HuH-7.5 (cell line): ENCODE measurements at places on chromosomes 3 and 15.

GRCh38 chr15:66461917-66462316, 35.6 kb downstream of the SNAPC5 start:
- DNase-seq = no peak

- DNase-seq = no peak
These were observed 705.8 kb downstream of the NR2F2 start for GRCh38 chr15:97036301-97036700.

GRCh38 chr3:14358426-14359211, 43.8 kb upstream of the SLC6A6 start:
- no peak for DNase-seq

DNA sequence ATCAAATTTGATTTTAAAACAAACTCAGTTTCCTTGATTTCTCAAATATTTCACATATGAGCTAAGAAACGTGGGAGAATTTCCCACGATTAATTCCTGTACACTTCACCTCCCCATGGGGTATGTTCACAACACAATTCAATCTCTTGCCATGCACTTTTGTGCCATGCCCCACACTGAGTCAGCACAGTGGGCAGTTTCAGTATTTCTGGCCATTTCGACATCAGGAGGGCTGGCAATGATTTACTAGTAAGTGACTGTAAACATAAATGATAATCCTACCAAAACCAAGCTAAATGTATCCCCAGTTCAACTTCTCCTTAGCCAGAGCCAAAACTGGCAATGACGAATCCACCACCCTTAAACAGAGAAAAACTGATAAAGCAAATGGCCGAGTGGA, 293.6 kb downstream of the FGF12 start:
- peak; percentile 20 for DNase-seq

GRCh38 chr15:64014995-64015394, 31.3 kb downstream of the DAPK2 start:
- no peak for DNase-seq

- no peak for DNase-seq
These were observed 31.6 kb upstream of the TIMP4 start for GRCh38 chr3:12190221-12190807.

DNA sequence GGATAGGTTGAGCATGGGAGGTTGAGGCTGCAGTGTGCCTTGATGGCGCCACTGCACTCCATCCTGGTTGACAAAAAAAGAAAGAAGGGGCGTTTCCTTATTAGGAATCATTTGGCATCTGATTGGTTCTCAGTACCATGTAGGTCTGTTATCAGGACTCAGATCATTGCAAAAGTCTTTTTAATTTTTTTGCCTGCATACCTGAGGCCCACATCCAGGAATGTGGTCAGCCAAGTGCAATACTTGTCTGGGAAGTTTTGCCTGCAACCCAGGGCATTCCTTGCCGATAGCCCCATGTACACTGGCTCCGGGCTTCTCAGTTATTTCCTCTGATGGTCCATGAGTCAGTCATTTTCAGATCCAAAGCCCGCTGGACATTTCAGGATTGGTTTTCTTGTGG, 50.1 kb upstream of the CRTC3 start:
- no peak for DNase-seq

GRCh38 chr3:42300013-42300412, 34.0 kb upstream of the CCK start:
- peak; percentile 20 for DNase-seq

DNA sequence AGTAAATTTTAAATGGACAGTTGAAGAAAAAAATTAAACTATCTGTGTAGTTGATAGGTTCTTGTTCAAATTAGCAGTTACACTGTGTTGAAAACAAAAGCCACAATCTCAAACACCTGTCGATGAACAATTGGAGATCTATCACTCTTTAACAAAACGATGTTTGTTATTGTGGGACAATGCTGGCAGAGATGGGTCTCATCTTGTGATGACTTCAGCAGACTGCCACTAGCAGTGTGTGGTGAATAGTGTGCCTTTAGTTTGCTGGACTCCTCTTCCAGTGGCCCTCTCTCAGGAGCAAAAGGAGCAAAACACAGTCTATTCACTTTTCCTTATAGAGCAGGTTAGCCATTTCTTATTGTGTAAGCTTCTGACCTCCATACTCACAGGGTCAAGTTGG, 14.7 kb upstream of the TRIM59 start:
- DNase-seq = no peak

DNA sequence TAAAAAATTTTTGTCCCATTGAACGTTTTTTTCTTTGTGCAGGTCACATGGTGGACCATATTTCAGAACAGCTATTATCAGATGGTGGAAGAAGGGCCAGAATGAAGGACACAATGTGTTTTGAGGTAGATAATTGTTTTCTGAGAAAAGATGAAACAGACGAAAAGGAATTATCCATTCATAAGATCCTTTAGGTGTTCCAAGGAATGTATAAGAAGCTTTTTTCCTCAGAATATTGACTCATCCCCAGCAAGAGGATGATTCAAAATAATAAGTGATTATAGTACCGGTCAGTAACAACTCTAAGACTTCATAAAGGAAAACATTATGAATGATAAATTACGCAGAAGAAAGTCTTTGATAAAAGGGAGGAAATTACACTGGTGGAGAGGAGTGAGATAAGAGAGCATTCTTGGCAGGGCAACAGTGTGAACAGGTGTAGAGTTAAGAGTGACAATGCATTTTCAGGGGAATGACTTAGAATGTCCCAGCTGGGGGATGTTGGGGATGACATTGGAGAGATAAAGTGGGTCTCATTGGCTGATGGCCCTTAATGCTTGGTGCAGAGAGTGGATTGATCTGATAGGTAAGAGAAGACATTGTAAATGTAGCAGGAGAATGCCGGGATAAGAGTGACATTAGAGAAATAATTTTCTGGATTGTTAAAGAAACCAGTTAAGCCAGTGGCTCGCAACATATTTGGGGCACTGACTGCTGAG, 27.0 kb upstream of the AQP9 start:
- no peak for DNase-seq

GRCh38 chr3:36214460-36214859, 165.8 kb upstream of the STAC start:
- no peak for DNase-seq

GRCh38 chr3:79264892-79265291, 502.9 kb downstream of the ROBO1 start:
- DNase-seq = no peak

DNA sequence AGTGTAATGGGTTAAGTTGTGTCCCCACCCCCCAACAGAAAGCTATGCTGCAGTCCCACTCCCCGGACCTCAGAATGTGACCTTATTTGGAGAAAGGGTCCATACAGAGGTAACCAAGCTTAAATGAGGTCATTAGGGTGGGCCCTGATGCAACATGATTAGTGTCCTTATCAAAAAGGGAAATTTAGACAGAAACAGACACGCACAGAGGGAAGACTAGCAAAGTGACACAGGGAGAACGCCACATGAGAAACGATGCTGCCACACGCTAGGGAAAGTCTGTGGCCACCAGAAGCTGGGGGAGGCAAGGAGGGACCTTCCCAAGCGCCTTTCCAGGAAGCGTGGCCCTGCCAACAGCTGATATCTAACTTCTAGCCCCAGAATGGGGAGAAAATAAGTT, 65.4 kb downstream of the RPN1 start:
- no peak for DNase-seq

- DNase-seq = no peak
These were observed 133.1 kb upstream of the LRRN1 start for GRCh38 chr3:3665961-3666640.

- no peak for DNase-seq
These were observed 677.5 kb downstream of the ZPLD1 start for GRCh38 chr3:103112273-103112672.

- DNase-seq = no peak
These were observed 229.8 kb upstream of the PLSCR5 start for GRCh38 chr3:146834917-146835316.

- no peak for DNase-seq
These were observed 95.7 kb downstream of the PPM1L start for GRCh38 chr3:160851629-160852210.

DNA sequence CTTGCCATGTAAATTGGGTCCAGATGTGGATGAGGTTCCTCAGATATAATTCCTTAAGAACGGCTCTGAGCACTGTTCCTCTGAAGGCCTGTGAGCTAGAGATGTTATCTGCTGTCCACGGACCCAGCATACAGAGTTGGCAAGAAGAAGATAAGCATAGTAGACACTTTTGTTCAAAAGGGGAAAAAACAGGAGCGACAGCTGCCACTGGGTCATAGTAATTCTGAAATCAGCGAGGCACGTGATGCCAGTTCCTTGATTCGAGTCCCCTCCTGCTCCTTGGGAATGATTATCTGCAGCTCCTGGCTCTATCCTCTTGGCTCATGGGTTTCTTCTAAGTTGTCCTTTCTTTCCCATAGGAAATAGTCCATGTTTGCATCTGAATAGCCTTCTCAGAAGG, 2.5 kb upstream of the RAB7A start:
- no peak for DNase-seq

- no peak for DNase-seq
These were observed 3.3 kb upstream of the UBL7 start for GRCh38 chr15:74464216-74464615.

GRCh38 chr3:49133226-49133951, 539 bp upstream of the LAMB2 start:
- DNase-seq = peak; percentile 96

- DNase-seq = no peak
These were observed 42.5 kb upstream of the SNRK start for GRCh38 chr3:43243590-43244587.

DNA sequence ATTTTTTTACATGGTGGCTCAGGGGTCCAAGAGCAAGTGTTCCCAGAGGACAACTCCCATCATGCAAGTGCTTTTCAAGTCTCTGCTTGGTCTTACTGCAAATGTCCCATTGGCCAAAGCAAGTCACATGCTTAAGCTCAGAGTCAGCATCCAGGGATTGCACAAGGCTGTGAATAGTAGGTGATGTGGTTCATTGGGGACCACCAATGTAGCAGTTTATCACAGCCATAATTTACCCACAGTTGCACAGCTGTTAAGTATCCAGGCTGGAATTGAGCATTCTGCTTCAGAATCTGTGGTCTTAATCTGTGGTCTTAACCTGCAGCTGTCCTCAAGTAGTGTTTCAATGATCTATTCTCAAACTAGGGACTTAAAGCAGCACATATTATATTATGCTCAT, 71.4 kb upstream of the PLCL2 start:
- DNase-seq = no peak

- DNase-seq = no peak
These were observed 35.5 kb downstream of the CYFIP1 start for GRCh38 chr15:22944651-22945050.

DNA sequence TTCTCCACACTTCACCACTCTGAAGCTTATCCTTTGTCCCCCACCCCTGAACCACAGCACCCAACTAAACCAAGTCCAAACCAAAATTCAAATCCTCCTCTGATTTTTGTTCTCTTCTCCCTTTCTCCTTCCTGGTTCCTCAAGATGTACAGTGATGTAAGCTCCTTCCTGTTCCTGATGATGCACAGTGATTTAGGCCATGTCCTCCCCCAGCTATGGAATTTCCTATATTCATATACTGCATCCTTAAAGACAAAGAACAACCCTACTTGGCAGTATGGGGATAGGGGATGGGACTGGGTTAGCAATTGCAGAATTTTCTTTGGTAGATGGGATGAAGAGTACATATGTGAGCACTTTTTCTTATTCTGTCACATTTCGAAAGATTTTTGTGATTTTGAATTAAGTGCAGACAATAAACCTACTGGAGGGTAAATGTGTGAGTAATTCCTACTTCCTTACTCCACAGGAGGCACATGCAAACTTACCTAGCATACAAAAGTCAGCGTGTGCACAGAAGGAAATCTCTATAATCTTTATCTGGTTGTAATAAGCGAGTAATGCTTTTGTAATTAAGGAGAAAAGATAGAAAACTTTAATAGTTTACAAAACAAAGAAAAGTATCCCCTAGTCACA, 125.0 kb downstream of the ANO10 start:
- DNase-seq = no peak

DNA sequence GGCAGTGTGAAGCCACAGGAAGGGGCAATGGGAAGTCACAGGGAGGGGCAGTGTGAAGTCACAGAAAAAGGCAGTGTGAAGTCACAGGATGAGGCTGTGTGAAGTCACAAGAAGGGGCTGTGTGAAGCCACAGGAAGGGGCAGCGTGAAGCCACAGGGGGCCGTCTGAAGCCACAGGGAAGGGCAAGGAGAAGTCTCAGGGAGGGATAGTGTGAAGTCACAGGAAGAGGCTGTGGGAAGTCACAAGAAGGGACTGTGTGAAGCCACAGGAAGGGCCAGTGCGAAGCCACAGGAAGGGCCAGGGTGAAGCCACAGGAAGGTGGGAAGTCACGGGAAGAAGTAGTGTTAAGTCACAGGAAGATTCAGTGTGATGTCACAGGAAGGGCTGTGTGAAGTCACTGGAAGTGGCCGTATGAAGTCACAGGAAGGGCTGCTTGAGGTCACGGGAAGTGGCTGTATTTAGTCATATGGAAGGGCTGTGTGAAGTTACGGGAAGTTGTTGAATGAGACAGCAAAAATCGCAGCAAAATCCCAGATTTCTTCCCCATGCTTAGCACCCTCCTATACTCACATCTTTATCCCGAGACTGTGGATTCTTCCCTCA, 38.6 kb downstream of the GASK1A start:
- DNase-seq = no peak

DNA sequence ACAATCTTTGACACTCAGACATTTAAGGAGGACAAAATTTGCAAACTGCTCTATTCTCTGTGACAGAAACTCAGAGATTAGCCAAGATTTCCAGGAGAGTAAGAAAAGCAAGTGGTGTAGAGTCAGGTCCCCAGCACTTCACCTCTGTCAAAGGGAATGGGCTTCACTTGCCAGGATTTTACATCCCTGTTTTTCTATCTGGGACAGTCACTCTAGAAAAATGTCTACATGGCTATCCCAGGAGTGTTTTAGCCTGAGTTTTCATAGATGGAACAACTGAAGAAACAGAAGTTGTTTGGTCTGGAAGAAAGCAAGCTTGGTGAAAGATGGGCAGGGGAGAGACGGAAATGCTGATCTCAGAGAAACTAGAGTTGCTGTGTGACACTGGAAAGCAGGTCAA, 3.0 kb downstream of the FAM219B start:
- DNase-seq = no peak

DNA sequence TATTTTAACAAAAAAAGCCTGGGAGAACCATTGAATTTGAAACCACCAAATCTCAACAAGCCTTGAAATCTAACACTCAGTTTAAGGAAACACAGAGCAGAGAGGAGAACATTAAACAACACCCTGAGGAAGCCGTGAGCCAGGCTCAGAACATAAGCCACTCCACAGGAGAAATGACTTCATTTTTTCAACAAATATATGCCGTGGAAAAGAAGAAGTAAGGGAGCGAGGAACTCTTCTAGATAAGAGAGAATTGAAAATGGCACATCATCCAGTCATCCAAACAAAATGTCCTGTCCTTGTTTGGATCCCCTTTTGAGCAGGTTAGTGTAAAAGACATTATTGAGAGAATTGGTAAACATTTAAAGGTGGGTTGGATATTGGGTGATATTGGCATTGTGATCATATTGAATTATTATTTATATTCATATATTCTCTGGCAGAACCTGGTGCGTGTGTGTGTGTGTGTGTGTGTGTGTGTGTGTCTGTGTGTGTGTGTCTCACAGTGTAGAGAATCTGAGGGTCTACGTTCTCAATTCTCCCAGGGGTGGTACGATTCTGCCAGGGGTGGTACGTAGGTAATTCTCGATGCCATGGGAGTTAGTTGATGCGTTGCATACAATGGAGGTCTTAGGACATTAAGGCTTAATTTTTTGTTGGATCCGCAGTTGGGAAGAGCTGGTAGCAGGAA, 94.4 kb downstream of the ST6GAL1 start:
- no peak for DNase-seq

GRCh38 chr3:73637042-73637441, 12.3 kb upstream of the PDZRN3 start:
- no peak for DNase-seq
